Stomach (tissue), 19 donors: ENCODE measurements at places on chromosomes 5 and 9. TPM values are rescaled to one million over a fixed set of nuclear protein-coding genes. Genes with fewer than 3 reads are reported as not detected.

GRCh38 chr5:81838307-81838906, 87.5 kb upstream of the SSBP2 start:
- peak; percentile 53 for DNase-seq

- DNase-seq, result no peak
These were observed 4.3 kb upstream of the SURF6 start for GRCh38 chr9:133340256-133340655.

DNA sequence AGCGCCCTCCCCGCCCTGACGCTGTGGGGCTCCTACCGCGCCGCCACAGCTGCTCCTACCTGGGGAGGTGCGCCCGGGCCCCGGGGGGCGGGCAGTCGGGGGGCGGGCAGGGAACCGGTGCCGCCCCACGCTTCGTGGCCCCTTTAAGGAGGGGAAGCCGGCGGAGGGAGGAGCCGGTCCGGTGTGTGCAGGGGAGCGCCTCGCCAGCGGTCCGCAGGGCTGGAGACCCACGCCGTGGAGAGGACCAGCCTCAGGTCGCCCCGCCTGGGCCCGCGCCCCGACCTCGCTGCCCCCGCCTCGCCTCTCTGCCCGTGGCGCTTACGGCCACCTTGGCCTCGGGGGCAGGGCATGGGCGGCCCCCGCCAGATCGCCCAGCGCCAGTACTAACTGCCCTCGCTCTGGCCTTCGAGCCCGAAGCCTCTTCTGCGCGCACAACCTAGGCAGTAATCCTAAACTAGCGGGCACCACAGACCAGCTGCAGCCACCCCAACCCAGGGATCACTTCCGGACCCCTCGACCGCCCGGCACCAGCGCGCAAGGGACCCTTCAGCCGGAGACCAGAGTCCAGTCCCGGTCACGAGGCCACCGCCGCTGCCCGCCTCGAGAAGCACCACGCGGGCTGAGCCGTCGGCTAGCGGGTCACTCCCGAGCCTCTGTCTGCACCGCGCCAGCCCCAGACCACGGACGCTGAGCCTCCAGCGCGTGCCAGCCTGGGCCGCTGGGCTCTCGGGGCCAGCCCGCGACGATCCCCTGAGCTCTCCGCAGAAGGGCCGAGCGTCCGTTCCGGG, at the start of gene FOXE1:
Gene FOXE1 (plus strand): TSS at position 171 of the 788 bp plus-strand sequence. CDS start 689 bp downstream, outside the sequence.
- DNase-seq, result no peak

GRCh38 chr5:50886657-50887345, 220.4 kb downstream of the PARP8 start:
- DNase-seq, result no peak

GRCh38 chr5:174529925-174530681, 194.3 kb upstream of the MSX2 start:
- no peak for DNase-seq

DNA sequence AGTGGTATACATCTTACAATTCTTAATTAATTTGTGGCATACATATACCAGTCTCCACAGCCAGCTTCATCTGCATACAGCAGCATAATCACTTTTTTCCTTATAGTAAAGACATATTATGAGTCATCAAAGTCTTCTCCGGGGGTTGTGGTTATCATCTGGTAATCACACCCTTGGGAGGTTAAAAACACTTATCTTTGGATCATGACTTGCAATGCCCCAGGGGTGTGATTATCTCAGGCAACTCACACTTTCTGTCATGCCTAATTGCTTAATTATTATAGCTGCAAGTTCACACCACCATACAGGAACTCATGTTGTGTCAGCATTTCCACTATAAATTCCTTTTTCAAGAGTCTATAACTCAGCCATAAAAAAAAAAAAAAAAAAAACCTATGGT, 218.4 kb downstream of the ANXA1 start:
- DNase-seq, result no peak

- DNase-seq, result no peak
These were observed 5.3 kb downstream of the SLC35D2 start for GRCh38 chr9:96378187-96378586.

- no peak for DNase-seq
These were observed 242.2 kb downstream of the SYK start for GRCh38 chr9:91043811-91044175.

DNA sequence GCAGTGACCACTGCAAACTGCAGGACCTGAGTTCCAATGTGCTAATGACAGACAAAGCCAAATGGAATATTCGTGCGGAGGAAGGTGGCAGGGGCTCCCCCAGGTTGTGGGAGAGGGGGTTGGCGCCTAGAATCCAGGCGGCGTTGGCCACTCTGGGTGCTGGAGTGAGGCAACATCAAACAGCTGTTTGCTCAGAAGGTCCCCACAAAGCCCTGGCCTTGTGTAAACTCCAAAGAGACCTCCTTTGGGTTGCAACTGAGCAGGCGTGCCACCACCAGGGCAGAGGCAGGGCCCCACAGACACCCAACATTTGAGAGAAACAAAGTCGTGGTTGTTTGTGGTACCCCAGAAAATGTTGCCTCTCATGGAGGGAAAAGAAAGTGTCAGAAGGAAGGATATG, 14.5 kb downstream of the STKLD1 start:
- no peak for DNase-seq

GRCh38 chr9:131682261-131682660, 57.6 kb downstream of the RAPGEF1 start:
- no peak for DNase-seq

DNA sequence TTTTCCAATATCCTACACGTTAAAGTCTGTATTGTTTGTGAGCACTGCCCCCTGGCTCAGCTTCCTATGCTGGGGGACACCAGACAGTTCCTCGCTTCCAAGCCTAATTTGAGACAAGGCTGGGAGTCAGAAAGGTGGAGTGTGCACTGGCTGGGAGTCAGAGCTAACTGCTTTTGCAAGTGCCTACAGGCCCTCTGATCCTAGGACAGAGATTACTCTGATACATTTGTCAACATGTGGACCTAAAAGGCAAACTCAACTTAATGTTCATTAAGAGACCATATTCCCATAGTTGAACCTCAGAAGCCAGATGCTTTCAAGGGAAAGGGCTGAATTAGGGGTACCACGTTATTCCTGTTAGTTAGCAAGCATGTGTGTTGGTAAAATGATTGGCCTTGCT, 80.8 kb downstream of the NIPSNAP3B start:
- no peak for DNase-seq

- no peak for DNase-seq
These were observed 241.7 kb downstream of the PIK3R1 start for GRCh38 chr5:68457285-68457684.

DNA sequence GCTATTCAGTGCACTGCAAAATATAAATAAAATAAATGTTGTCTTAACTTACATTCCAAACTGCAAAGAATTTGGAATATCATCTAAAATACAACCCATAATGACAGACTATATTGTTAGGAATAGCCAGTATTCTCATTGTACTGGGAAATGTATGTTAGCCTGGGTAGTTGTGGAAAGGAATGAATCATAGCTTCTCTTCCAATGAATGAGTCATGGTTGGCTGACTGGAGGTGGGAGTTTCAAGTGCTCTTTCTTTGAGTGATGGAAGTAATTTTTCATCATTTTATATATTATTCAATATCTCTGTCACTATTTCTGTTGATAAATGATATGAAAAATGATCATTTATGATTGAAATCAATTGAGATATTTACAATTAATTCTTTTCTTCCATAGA, 158.6 kb upstream of the ARRDC3 start:
- no peak for DNase-seq

DNA sequence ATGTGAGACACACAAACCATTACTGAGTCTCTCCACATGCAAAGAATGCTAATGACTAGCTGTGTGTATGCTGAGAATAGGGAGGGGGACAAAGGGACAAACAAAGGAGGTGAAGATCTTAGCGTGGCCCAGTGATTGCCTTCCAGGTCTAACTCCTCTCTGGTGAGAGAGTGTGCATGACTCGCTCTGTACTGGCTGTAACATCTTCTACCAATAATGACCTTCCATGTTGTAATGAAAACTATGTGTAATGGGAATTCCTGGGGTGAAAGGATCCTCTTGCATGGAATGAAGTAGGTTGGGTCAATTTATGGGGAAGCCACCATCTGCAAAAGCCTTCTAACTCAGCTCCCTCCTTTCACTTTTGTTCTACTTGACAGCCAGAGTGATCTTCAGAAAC, 24.4 kb upstream of the GPR151 start:
- no peak for DNase-seq

DNA sequence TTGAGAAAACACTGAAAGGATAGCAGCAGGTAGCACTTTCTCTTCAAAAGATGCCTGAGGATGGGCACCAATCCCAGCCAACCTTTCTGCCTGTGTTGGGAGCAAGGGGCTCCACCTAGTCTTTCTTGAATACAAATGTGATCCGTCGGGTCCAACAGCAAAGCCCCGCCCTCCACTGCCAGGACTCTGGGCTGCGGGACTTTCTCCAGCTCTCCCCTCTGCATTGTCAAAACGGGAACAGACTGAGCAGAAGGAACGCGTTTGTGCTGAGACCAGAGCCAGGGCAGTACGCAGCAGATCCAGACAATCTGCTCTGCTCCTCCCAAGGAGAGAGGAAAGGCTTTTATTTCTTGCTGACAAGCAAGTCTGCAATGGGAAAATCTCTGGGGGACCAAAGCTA, 139.7 kb downstream of the SEC61B start:
- DNase-seq, result peak; percentile 54

DNA sequence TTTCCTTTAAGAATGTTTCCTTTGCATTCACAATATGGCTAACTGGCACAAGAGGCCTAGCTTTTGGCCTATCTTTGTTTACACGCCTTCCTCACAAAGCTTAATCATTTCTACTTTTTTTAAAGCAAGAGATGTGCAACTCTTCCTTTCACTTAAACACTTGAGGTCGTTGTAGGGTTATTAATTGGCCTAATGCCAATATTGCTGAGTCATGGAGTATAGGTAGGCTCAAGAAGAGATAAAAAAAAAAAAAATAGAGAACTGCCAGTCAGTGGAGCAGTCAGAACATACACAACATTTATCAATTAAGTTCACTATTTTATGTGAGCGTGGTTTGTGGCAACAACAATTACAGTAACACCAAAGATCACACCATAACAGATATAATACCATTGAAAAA, 5.9 kb downstream of the FKBP15 start:
- DNase-seq, result no peak

- DNase-seq, result no peak
These were observed 99.2 kb upstream of the C6 start for GRCh38 chr5:41312478-41313060.

DNA sequence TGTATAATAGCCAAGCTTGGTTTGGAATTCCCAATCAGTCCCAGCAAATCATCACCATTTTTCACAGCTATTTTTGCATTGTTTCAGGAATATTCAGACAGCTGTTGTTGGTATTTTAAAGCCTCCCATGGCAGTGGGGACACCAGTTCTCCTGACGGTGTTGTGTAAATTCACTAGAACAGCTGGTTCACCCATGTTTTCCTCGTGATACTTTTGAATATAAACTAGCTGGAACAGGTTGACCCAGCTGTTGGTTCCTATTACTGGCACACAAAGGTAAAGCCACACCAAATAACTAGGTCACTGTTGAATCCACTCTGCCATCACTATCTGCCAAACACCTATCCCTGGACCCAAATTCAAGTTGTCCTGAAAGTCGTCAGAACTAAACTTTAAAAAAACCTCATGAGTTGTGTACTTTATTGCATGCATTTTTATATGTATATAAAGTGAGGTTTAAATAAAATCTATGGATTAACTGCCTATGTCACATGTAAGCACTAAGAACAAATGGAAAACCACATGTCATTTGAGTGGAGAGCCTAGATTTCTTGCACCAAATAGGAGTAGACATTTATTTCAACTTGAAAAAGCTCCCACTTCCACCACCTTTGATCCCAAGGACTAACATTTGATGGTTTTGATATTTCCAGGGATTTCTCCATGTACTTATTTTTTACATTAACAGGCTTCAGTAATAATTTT, 121.9 kb upstream of the PIK3R1 start:
- no peak for DNase-seq

DNA sequence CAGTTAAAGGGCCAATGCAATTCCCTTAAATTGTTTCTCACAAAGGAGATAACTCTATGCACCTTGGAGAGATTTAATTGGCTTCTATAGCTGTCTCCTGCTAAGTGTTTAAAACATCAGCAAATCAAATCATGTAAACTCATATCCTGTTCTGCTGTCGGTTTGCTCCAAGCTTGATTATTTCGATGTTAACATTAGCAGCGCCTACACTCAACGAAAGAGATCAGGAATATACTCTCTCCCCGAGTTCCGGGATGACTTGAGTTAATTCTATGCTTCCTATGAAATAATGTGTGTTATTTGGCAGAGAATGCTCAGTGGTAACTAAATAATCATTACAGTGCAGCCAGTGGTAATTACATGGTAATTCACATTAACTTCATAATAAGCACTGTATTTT, 338.6 kb downstream of the EBF1 start:
- no peak for DNase-seq

- no peak for DNase-seq
These were observed 636.2 kb downstream of the MTRR start for GRCh38 chr5:8505196-8505595.

- DNase-seq, result no peak
These were observed 126.5 kb upstream of the PAPPA start for GRCh38 chr9:116027096-116027495.

DNA sequence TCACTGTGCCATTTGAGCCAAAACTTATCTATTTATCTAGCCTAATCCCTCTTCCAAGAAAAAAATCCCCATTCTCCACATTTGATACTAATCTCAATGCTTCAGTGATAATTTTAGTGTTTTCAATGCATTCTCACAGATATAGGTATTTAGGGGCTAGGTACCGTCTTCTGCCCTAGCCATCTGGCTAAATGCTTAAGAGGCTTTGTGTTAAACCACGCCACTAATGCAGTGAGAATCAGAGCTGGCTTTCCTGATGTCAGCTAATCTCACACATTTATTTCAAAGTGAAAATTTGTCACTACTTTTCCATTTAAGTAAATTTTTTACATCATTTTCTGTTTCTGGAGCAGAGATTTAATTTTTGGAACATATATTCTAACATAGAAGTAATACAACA, 479.7 kb downstream of the MAN2A1 start:
- DNase-seq, result no peak

DNA sequence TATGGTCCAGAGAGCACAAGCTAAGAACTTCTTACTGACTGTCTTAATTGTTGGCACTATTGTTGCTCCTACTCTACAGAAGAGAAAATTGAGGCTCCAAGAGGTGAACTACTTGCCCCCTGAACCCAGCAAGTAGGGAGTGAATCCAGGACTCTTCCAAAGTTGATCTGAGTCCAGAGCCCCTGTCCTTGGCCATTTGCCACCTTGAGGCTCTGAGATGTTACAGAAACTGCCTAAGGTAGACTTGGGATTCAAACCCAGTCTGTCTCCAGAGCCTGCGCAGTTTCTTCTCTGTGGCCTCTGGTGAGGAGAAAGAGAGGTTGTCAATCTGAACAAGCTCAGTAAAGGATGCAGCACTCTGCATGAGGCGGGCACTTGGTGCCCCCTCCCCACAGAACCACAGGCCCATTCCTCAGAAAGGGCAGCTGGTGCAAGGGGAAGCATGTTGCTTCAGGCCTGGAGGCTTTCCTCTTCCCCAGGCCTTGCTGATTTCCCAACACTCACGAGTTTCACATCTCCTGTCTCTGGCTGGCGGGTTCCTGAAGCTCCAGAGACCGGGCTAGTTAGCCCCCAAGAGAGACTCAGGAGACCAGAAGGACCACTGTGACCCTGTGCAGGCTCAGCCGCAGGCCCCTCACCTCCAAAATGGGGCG, 2.9 kb upstream of the LCP2 start:
- DNase-seq, result no peak

FBP2 gene
- 17.8 TPM for polyA plus RNA-seq

GADD45G gene
- polyA plus RNA-seq, result 113 TPM

CER1 gene
- polyA plus RNA-seq, result not detected

PDZD2 gene
- 2.8 TPM for polyA plus RNA-seq

SPINK4 gene
- not detected for polyA plus RNA-seq

CKS2 gene
- 43.5 TPM for polyA plus RNA-seq

ECPAS gene
- 13.8 TPM for polyA plus RNA-seq

SPOCK1 gene
- 0.46 TPM for polyA plus RNA-seq

LURAP1L gene
- 11.8 TPM for polyA plus RNA-seq

RELL2 gene
- 0.61 TPM for polyA plus RNA-seq

IFNK gene
- not detected for polyA plus RNA-seq
